ENCODE measurements at places on chromosomes 4 and X.

DNA sequence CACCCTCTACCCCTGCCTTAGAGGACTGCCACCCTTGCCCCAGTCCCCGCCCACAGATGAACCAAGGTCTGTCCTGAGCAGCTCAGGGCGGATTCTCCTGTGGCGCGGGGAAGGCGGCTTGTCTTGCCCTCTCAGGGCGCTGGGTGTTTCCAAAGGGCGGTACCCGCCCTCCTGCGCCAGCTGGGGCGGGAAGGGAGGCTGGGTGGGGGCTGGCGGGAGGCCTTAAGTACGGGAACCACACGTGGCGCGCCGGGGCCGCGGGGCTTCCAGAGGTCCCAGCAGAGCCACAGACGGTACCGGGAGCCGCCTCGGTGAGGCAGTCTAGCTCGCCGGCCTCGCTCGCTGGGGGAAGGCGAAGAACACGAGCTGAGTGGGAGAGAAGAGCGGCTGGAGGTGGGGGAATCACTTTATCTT, 361.1 kb downstream of the MID1IP1 start:
- no peak for DNase-seq

DNA sequence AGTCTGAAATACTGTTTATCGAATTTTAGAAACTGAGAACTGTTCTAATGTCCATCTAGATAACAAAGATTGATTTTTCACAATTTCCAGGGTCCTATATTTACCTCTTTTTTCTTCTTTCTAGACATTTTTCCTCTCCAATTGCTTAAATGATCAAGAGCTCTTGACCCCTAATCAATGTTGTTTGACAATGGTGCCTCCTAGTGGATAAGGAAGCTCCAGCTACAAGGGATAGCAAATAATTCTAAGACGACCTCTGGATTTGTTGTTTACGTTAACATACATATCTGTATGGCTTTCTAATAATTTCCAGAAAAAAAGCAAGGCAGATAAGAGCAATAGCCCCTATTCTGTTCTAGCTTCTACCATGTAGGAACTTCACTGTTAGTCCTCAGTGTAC, 35.8 kb downstream of the GPR82 start:
- DNase-seq = no peak

DNA sequence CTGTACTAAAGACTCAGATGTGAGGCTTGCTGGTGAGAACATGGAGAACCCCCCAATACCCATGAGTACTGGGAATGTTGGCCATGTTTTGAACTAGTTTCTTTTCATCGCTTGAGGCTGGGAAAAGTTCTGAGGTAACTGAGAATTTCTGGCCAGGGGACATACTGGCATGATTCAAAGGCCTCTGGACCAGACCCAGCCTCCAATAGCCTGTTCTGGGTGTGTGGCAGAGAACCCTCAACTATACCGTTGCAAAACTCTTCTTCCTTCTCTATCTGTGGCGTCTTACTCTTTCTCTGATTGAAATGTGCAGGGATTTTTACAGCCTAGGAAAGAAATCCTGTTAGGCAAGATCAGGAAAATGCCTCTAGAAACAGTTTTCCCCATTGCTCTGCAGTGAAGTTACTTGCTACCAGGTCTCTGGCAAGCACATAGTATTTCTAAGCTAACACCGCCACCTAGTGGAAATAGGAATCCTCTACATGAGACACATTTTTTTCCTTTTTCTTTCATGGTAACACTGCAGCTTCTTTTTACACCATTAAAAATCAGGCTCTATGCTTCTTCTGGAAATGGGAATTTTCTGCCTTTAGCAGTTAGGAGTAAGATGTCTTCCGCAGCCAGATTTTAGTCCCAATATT, 170.7 kb upstream of the ZCCHC13 start:
- DNase-seq = peak; percentile 8

DNA sequence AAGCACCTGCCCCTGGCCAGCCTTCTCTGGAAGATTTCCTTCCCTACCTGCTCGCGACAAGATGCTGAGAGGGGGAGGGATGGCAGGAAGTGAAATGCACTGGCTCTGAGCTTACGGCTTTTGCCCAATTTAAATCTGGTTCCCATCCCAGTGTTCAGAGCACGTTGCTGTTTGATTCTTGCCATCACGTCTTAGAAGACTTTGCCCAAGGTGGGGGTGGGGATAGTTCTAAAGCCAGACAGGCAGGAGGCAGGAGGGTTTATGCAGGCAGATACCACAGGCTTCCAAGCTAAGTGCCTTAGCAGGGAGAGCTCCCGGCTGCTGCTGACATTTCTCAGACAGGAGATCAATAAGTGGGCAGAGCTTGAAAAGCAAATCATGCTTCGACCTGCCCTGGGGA, 393.9 kb downstream of the MID1IP1 start:
- DNase-seq = no peak

- no peak for DNase-seq
Observed at GRCh38 chr4:125693228-125693627, 378.5 kb downstream of the FAT4 start.

- DNase-seq = peak; percentile 31
Observed at GRCh38 chr4:159104694-159105414, 2.0 kb downstream of the RAPGEF2 start.

DNA sequence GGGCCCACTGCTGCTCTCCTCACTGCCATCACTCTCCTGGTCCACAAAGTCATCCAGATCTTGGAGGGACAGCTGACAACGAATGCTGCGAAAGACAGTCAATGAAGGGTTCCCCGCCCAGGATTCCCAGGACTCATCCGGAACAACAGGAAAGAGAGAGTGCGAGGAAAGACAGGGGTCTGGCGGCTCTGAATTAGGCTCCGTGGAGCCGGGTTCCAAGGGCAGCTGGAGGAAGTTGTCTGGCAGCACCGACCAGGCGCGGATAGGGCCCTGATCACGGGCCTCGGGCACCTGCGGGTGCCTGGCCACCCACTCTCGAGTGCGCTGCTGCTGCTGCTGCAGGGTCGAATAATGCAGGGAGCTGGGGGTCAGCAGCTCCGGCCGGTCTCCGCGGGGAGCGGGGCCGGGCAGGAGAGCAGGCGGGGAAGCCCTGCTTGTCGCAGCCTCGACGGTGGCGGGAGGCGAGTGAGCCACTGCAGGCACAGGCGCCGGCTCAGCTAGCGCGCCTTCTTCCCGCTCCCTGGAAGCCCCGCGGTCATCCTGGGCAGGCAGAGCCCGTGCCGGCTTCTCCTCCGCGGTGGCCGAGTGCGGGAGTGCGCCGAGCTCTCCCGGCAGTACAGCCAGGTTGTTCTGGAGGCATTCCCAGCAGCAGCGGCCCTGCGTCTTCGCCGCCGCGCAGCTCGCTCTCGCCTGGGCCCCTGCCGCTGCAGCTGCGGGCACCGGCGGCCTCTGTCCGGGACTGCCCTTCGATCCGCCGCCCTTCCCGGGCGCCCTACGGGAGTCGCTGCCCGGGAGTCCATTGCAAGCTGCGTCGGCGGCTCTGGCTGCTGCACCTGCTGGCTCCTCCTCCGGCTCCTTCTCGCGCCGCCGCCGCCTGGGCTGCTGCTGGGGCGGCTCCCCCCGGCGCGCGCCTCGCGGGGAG, 1.1 kb downstream of the SOWAHB start:
- no peak for DNase-seq

GRCh38 chr4:43271946-43272345, 379.4 kb downstream of the GRXCR1 start:
- no peak for DNase-seq
